PC-3 (cell line): ENCODE measurements at places on chromosomes 13 and 19. TPM values are rescaled to one million over a fixed set of nuclear protein-coding genes. Genes with fewer than 3 reads are reported as not detected.

DNA sequence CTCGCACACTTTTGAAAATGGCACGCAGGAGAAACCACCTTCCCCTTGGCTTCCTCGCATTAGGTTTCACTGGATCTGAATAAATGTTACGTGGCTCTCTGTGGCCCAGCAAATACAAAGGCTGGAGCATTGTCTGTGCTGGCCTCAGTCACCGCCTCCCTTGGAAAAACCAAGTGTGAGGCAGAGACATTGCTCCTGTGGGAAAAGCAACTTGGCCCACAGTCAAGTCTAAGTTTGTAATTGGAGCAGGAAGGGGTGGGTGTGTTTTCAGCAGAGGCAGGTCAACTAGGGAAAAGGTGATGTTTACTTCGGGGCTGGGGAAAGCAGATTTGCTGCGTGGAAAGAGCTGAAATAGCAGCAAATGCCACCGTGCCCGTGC is 101.6 kb downstream of the IRS2 start:
- no peaks in the 10 kb centered on the region for H3K36me3 ChIP-seq
- peak overlapping the region; percentile 51; the same call in 1 of the 2 replicates for H3K4me3 ChIP-seq
- peaks cover 20% of the 10 kb centered on the region for H3K4me1 ChIP-seq

- peaks cover 57% of the 10 kb centered on the region for H3K4me1 ChIP-seq
- peak overlapping the region; percentile 99 for H3K27ac ChIP-seq
- H3K27me3 ChIP-seq = no peaks in the 10 kb centered on the region
- no peak overlapping the region for H3K4me3 ChIP-seq
- peak; percentile 97 for DNase-seq
Observed at GRCh38 chr13:26022538-26023292, 29.1 kb downstream of the SHISA2 start.

GRCh38 chr13:25192936-25193335 is 20.8 kb upstream of the AMER2 start:
- no peak for DNase-seq
- no peak overlapping the region for H3K27ac ChIP-seq
- no peaks in the 10 kb centered on the region for H3K36me3 ChIP-seq
- peaks cover 76% of the 10 kb centered on the region for H3K27me3 ChIP-seq

GRCh38 chr19:32802840-32803239 is 66.7 kb downstream of the SLC7A9 start:
- no peak overlapping the region for H3K27ac ChIP-seq
- no peak for DNase-seq
- H3K27me3 ChIP-seq = no peaks in the 10 kb centered on the region
- H3K4me3 ChIP-seq = no peak overlapping the region
- H3K4me1 ChIP-seq = no peaks in the 10 kb centered on the region

DNA sequence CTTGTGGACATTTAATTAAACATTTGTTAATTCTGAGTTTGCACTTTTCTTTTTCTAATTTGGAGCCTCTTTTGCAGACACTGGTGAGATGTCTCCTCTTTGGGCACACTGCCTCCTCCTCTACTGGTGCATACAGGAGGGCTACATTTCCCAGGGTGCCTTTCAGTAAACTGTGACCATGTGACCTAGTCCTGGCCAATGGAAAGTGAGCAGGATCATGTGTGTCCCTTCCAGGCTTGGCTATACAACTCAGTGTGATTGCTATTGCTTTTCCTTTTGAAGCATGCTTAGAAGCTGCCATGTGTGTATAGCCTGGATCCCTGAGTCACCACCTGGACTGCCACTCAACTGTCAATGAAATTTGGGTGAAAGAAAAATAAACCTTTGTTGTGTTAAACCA is 4.5 kb downstream of the IZUMO2 start:
- peaks cover 23% of the 10 kb centered on the region for H3K27me3 ChIP-seq
- no peak overlapping the region for H3K27ac ChIP-seq
- no peaks in the 10 kb centered on the region for H3K36me3 ChIP-seq
- no peaks in the 10 kb centered on the region for H3K4me1 ChIP-seq
- H3K4me3 ChIP-seq = no peak overlapping the region

The ONECUT3 gene
- total RNA-seq = 1.4 and 2.0 TPM in 2 replicates

The ELOF1 gene
- total RNA-seq = 91.9 and 105 TPM in 2 replicates

The ZNF726 gene
- total RNA-seq = 12.7 and 12.8 TPM in 2 replicates
